Caco-2 (cell line): ENCODE measurements at places on chromosomes 4 and X.

DNA sequence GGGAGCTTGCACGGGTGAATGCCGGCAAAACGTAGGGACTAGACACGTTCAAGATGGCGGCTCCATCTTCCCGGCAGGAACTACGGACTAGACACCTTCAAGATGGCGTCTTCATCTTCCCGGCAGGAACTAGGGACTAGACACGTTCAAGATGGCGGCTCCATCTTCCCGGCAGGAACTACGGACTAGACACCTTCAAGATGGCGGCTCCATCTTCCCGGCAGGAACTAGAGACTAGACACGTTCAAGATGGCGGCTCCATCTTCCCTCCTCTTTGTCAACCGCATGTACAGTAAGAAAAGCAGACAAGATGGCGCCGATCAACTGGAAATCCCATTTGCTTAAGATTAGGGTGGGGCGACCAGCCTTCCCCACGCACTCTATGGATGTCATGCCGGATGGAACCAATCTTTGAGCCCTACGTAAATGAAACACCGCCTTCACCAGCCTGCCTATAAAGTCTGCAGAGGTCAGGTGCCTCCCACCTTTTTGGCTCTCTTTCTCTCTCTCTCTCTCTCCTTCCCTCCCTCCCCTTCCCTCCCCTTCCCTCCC lies 222.4 kb downstream of the CRLF2 start:
- no peak for DNase-seq

DNA sequence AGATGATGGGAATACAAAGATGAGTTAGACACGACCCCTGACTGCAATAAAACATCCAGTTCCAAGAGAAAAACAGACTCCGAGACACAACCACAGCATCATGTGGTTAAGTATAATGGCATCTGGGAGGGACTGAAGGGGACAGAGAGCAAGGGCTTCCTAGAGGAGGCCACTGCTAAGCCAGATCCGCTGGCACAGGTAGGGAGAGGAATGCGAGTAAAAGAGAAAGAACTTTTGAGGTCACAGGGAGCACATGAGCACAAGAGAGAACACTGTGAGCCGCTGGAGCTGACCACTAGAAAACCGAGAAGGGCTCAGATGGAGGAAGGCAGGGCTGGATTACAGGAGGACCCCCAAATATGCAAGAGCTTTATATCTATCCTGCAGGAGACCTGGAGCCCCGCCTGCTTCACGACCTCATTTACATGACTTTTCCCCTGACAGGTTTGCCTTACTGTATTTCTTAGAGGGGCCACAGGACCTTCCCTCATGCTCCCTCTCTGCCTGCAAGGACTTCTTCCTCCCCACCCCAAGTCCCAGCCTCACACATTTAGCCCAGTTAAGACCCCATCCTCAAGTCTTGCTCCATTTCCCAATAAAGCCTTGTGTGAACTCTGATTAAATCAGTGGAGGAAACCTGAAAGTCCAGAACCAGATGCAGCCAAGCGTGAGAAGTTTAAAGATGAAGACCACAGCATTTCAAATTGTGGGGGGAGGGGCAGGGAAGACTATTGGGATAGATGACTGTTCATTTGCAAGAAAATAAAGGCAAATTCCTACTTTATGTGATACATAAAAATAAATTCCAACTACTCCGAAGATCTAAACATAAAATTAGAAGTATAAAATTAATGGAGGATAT lies 29.6 kb downstream of the MFAP3L start:
- no peak for DNase-seq

DNA sequence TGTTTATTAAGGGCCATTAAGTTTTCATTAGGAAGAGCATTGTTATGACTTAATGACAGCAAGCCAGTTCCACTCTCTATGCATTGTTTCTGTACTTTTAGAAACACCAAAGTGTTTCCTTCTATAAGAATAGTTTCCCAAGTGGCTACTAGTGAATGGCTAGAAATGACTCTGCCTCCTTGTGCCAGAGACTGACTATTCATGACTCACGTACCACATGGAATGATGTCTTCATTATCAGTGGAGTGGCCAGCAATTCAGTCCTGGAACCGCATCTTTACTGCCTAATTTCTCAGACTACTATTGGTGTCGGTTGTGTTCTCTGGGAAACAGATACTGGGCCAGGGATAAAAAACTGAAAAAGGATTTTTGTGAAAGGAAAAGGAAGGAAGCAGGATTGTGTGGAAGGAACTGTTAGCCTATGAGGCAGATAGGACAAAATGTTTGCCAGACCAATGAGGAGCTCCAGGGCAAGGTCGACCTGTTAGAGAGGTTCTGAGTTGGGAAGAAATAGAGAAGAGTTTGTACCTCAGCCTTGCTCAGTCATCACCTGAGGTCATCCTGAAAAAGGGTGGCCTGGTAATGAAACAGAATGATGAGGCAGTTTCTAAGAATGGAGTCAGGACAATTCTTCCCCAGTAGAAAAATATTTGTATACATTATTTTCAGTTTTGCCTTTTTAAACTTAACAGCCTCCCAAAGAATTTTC lies 218.6 kb downstream of the SPCS3 start:
- DNase-seq: no peak

DNA sequence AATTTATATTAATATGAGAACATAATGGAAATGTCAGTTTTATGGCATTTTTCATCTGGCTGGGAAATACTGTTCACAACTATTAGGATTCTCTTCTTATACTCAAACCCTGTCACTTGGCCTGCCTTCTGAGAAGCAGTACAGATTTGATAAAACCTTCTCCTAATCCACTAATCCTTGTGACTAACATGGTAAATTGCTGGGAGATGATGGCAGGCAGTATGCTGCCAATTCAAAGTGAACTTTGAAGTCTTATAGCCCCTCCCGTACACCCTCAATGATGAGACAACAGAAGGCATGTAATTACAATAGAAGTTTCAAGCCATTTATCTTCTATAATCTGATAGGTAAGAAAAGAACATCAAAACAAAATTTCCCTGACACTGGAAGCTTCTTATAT lies 36.9 kb downstream of the PAQR3 start:
- no peak for DNase-seq

- DNase-seq: no peak
Observed at GRCh38 chr4:95186666-95187065, 362.1 kb downstream of the UNC5C start.

GRCh38 chr4:89152972-89153371 lies 41.6 kb downstream of the TIGD2 start:
- no peak for DNase-seq

GRCh38 chr4:99710681-99711345 lies 53.2 kb upstream of the C4orf54 start:
- no peak for DNase-seq

DNA sequence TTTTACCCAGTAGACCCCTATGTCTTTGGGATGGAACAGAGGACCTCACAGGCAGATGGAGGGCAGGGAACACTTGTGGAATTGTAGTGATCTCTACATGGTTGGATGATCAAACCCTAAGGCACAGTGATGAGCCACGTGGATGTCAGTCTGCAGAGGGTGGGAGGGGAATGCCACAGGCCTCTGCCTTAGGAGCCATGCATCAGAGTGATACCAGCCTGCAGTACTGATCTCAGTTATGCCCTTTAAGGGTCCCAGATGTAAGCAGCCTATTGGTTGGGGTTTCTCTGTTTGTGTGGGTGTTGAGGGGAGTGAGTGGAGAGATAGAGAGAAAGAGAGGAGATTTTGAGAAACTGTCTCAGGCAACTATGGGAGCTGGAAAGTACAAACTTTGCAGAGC lies 39.9 kb upstream of the XAGE1B start:
- DNase-seq: no peak

GRCh38 chrX:15856222-15856587 lies 1.6 kb upstream of the AP1S2 start:
- no peak for DNase-seq

DNA sequence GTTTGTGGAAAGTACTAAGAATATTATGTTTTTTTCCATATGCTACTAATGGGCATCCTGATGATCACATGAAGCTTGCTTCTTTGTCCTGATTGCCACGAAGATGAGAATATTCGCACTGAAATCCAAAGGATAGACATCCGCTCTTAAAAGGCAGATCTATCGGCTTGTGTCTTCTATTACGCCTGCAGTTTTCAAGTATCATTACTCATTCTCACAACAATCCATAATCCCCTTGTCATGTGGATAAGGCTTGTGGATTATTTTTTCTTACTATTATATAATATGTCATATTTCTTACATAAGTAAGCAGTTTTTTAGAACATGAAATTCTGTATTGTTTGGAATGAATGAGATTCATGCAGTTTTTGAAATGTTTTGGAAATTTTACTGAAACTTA lies 62.8 kb downstream of the KCNIP4 start:
- DNase-seq: no peak

- peak; percentile 31 for DNase-seq
Observed at GRCh38 chrX:72478853-72479252, 93.8 kb downstream of the HDAC8 start.

- peak; percentile 25 for DNase-seq
Observed at GRCh38 chr4:77734928-77735327, 84.2 kb downstream of the CNOT6L start.

DNA sequence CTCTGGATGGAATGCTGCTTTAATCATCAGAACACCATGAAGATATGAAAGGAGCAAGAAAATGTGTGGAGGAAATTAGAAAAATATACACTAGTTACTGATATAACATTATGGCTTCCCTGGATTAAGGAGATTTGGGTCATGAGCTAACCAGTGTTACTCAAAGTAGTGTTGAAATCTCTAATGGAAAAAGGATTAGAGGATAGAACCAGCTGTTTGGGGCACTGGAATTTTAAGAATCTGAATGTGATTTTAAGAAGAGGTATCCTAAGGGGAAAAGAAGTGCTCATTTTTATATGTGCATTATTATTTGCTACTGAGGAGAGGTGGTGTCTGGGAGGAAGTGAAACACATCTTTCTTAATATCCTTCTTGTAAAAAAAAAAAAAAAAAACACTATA lies 164.1 kb upstream of the PPARGC1A start:
- DNase-seq: no peak
